ENCODE measurements at places on chromosomes 6 and 20.

GRCh38 chr20:4999788-5000187 lies 1.5 kb downstream of the SLC23A2 start:
- no peak for DNase-seq
- H3K27ac ChIP-seq: no peak overlapping the region
- H3K4me1 ChIP-seq: 0 out of 2 replicates have a peak, but pooled peaks cover 3% of the 10 kb centered on the region
- peak overlapping the region; percentile 88 for H3K4me3 ChIP-seq
- H3K36me3 ChIP-seq: no peaks in the 10 kb centered on the region

- H3K4me1 ChIP-seq: peaks cover 48% of the 10 kb centered on the region
- no peak overlapping the region for H3K4me3 ChIP-seq
- H3K36me3 ChIP-seq: peaks cover 5% of the 10 kb centered on the region
Observed at GRCh38 chr6:158408552-158409130, 96.4 kb downstream of the TULP4 start.

- H3K27ac ChIP-seq: no peak overlapping the region
- no peak for DNase-seq
- peaks cover 18% of the 10 kb centered on the region for H3K27me3 ChIP-seq
- no peaks in the 10 kb centered on the region for H3K36me3 ChIP-seq
- no peaks in the 10 kb centered on the region for H3K4me1 ChIP-seq
Observed at GRCh38 chr20:53074811-53075314, 102.7 kb downstream of the TSHZ2 start.

DNA sequence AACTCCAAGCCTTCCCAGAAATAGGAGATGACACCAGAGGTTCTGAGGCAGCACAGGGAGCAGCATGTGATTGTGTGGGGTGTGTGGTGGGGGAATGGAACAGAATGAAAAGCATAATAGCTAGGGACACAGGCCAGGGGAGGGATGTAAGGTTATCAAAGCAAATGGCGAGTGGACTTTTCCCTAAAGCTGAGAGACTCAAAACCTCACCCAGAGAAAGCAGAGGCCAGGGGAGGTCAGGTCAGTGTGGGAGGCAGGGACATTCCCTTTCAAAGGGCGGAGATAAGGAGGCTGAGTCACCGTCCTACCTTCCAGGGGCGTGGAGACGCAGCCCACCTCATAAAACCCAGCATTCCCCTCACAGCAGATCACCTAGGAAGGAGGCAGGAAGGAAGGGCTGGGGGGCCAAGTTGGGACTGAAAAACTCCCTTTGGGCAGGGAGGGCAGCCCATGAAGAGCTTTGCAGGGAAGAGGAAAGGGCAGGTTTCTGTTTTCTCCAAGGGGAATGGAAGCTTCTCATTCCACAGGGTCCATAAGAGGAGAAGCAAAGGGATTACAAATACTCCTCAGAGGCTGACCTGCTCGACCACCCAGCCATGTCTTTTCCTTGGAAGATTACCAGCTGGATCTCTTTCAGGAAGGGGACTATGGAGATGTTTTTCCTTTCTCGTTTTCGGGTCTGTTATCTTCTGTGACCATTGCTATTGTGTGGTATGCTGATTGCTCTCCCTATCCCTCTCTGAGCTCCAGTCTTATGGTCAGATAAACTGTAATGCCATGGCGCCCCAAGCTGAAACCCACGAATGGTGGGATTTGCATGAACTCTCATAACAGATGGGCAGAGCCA lies 9.6 kb upstream of the LY6G5C start:
- peaks cover 7% of the 10 kb centered on the region for H3K36me3 ChIP-seq
- no peak for DNase-seq
- no peak overlapping the region for H3K4me3 ChIP-seq
- H3K27ac ChIP-seq: no peak overlapping the region
- H3K27me3 ChIP-seq: no peaks in the 10 kb centered on the region

DNA sequence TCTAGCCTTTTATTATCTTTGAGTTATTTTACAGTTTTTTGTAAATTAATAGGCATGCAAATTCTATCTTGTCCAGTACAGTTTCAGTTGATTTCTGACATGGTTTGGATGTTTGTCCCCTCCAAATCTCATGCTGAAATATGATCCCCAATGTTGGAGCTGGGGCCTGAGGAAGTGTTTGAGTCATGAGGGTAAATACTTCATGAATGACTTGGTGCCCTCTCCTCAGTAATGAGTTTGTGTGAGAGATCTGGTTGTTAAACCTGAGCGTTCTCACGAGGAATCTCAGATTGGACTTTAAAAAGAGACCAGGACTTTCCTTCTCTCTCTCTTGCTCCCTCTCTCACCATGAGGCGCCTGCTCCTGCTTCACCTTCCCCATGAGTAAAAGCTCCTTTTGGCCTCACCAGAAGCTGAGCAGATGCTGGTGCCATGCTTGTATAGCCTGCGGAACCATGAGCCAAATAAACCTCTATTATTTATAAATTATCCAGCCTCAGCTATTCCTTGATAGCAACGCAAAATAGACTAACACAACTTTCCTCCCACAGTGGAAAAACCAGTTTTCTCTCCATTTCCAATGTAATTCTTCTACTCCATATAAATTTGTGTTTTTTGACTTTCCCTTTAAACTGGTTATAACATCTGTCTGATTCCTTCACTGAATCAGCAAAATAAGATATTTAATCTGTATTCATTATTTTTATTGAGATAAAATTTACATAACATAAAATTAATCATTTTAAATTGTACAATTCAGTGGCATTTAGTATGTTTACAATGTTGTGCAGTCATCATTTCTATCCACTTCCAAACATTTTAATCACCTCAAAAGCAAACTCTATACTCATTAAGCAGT lies 78.7 kb upstream of the PRSS16 start:
- no peaks in the 10 kb centered on the region for H3K36me3 ChIP-seq
- H3K27me3 ChIP-seq: no peaks in the 10 kb centered on the region
- no peak overlapping the region for H3K4me3 ChIP-seq
- no peak for DNase-seq

- no peaks in the 10 kb centered on the region for H3K36me3 ChIP-seq
- no peak overlapping the region for H3K4me3 ChIP-seq
- DNase-seq: no peak
- H3K4me1 ChIP-seq: no peaks in the 10 kb centered on the region
- H3K27me3 ChIP-seq: no peaks in the 10 kb centered on the region
Observed at GRCh38 chr20:16844406-16844805, 96.2 kb downstream of the OTOR start.
